HS-5 (cell line): ENCODE measurements at places on chromosomes 4 and X.

DNA sequence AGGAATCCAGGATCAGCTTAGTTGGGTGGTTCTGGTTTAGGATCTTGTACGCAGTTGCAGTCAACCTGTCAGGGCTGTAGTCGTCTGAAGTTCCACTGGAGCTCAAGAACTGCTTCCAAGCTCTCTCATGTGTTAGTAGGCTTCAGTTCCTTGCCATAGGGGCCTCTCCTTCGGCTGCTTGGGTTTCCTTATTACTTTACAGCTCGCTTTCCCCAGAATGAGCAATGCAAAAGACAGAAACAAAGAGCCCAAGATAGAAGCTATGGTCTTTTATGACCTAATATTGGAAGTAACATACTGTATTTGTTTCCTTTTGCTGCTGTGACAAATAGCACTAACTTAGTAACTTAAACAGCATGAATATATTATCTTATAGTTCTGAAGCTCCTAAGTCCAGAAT, 51.7 kb downstream of the TIGD2 start:
- DNase-seq: no peak

DNA sequence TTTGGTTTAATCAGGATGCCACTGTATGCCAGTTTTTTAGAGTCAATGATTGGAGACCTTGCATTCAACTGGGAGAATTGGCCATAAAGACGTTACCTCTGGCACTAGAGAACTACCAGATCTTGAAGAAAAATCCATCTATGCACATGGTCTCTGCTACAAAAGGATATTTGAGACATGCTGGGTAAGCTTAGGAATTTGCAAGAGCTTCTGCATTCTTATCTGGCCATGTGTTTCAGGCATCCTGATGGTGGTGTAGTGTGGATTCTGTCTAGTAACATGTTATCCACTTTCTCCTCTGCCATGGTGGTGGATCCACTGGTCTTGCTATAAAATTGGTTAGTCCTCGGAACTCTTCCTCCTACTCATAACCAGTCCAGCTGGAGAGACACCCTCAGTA, 185.3 kb upstream of the WDFY3 start:
- no peak for DNase-seq

GRCh38 chrX:17655211-17656034, 81.9 kb upstream of the SCML1 start:
- no peak for DNase-seq

GRCh38 chrX:72272868-72273267, 4.2 kb downstream of the RPS4X start:
- DNase-seq: no peak

DNA sequence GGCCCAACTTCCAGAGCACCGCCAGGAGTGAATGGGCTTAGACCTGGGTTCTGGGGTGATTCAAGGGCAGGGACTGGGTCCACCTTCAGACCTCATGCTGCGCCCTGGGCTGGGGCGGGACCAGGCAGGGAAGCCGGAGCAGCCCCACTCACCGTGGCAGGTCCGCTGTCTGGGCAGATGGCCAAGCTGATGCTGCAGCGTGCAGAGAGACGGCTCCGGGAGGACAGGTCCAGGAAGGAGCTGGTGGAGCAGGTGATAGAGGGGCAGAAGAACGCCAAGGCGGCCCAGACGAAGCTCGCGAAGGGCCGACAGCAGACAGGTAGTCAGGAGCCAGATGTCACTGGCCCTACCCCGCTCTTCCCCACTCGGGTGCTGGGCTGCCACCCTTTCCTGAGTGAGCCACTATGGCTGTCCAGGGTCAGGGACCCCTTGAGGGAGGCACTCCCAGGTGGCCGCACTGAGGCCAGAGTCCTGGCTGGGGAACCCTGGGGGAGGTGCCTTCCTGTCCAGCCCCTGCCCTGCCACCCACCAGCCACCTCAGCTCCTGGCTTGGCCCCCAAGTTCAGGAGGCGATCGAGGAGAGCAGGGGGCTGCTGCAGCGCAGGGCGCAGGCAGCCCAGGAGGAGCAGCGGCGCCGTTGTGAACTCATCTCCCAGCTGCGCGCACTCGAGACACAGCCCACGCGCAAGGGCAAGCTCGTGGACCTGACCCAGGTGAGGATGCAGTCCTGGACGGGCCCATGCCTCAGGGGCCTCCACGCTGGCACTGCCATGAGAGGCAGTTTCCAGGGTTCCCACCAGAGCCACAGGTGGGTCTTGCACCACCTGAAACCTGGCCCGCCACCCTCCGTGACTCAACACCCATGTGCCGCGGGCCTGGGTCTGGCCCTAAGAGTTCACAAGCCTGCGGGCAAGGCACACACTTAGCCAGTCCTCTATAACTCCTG, 10.1 kb upstream of the RNF4 start:
- no peak for DNase-seq

- DNase-seq: no peak
Measured at GRCh38 chrX:9180623-9181022, 146.7 kb upstream of the FAM9B start.

DNA sequence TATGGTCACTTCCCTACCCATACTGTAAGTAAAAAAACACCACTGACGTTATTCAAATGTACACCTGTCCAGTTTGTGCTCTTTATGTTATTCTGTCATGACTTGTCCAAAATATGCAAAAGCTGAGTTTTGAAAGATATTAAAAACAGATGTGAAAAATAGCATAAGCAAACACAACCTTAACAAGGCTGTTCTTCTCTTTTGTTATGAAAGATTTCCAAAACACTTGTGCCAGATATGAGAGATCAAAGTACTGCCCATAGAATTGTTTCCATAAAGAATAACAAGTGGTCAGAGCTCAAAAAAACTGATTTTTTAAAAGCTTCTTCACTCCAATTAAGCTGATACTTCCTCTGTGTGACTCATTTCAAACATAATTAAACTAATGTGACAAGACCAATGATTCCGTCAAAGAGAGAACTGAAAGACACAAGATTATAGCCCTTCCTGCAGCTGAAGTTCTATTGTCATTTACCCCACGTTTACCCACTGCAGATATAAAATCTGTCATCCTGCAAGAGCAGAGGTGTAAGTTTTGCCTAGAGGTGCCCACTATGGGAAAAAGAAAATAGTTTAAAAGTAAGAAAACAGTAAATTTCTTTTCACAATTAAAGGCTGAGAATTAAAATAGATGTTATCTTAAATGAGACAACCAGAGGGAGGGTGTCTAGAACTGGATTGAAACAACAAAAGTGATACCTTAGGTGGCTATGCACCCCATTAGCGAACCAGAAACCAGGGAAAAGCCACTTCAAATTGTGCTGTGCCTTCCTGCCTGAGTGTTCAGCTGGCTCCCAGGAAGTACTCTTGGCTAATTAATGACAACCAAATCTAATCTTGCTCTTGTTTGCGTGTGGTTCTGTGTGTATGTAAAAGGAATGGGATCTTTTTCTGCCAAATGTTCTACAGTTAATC, 30.1 kb downstream of the RASSF6 start:
- no peak for DNase-seq

DNA sequence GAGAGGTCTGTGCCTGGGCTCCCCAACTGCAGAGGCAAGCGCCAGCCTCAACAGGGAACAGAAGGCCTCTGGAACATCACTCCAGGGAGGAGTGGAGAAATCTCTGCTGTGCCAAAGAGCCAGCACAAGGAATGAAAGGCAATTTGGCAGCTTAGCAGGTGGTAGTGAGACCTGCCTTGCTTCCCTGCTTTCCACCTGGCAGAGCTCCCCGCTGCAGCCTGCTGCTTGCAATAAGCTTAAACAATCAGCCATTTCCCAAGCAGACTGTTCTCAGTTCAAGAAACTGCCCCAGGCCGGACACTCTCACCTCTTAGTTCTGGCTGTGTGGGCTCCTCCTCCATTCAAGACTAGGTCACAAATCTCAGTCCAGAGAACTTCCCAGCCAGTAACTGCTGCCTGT, 370.6 kb downstream of the MAGEB5 start:
- no peak for DNase-seq

DNA sequence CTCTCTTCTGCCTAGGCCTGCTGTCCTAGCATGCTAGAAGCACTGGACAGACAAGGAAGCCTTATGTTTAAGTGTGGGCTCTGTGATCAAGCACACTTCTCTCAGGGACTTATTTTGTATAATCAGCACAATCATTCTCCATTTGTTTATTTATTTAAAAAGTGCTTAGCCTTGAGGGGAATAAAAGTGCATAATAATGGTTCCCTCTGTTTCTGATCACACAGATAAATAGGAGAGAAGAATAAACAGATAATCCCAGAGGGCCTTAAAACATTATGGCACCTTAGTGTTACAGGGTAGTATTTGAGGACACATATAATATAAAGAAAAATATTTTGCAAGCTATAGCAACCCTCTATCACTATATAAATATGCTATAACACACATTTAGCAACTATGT, 146.5 kb downstream of the UNC5C start:
- DNase-seq: no peak

DNA sequence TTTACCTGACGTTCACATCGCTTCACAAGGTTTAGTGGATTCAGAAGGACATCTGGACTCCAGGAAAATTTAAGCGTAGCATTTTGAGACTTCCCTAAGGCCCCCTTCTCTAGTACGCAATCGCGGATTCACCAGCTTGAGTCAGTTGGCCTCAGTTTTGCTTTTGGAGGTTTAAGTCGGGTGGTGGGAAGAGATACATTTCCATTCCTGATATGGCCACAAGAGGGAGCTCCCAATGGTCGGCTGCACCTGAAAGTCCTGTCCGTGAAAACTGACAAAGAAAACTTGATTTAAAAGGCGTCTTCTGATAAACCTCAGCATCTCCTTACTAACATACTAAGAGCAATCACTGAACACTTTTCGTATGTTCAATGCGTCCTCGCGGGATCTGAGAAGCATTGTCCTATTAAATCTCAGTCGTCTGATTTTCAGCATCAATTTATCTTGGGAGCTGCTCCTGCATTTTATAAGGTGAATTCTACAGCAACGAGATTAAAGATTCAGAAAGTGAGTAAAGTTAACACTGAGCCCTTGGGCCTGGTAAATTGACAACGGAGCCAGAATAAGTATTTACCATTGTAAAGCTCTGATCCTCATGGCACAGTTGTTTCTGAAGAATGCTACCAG, 50.6 kb downstream of the LGI2 start:
- DNase-seq: peak; percentile 53

DNA sequence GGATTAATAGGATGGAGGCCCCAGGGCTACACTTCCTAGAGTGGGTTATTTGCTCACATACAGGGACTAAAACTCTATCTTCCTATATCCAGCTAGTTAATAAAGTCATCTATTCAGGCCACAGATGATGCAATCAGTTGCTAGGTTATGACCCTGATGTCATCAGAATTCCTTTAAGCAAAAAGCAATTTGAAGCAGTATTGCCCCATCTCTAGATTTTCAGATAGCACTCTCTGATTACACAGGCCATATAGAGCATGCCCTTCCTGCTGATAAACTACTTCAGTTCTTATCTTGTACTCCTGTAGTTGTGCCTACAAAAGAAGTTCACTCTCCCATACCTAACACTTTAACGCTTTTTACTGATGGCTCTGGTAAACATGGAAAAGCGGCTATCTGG, 84.8 kb downstream of the TMEM144 start:
- DNase-seq: no peak

DNA sequence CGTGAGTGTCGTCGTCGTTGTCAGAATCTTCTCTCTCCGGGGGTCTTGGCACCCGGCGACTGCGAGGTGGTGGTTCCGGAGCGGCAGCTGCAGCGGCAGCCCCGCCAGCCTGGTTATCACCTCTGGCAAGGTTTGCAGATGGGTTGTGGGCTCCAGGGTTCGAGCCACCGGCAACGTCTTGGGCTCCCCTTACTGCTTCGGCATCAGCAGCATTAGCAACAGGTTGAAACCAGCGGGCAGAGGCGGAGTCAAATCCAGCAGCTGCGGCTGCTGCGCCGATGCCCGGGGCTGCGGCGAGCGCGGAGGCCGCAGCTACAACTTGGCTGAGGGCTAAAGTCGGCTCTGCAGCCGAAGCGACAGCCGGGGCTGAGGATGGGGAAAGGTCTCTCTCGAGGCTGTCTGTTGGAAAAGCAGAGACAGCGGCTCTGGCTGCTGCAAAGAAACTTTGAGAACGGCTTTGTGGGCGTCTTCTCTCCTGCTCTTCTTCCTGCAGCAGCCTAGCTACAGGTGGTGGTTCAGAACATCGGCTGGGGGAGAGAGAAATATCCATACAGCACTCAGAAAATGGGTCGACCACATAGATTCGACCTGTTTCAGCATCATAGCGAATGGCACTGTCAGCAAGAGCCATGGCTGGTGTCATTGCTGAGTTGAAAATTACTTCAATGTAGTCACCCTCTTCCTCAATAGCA, 3.6 kb downstream of the IRS4 start:
- DNase-seq: no peak

DNA sequence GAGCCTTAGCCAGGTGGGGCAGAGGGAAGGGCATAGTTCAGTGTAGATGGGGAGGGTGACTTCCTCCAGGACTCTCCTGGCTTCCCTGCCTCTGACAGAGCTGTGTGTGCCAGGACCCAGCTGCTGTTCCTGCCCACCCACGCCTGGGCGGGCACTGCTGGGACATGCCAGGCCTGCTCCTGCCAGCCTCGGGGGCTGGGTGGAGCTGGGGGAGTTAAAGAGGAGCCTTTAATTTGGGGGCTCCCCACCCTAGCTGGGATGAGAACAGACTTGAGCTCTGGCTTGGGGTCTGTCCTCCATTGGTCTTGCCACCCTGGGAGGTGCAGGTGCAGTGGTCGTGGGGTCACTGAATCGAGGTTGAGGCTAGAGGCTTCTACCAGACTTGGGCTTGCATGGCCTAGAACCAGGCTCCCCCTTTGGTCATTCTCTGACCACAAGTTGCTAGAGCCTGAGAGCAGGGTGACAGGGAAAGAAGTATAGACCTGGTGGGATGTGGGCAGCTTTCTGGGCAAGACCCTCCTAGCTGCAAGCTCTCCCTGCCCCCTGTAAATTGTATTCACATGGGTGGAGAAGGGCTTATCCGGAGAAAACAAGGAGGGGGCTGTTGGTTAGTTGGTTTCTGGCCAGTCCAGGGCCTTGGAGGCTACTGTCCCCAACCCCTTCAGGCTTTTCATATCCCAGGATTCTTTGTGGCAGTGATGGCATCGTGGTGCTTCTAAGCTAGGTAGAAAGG, 5.7 kb downstream of the EFNB1 start:
- no peak for DNase-seq

DNA sequence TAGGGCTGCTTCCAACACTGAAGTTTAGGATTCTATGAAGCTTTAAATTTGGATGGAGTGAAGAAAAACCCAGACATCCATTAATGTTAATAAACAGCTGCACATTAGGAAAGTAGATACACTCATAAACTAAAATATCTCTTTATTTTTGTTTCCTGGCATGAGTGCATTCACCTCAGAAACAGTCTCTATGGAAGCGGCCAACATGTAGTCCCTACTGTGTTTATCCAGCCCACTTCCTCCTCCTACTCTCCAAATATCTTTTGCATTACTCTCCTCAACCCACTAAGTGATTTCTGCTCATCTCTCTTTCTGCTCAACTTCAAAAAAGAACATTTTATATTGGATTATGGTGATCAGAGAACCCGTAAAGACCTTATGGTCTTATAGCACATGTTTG, 180.3 kb upstream of the MXRA5 start:
- DNase-seq: no peak

- no peak for DNase-seq
Measured at GRCh38 chrX:97740886-97741285, 857.2 kb downstream of the RPA4 start.
